ENCODE measurements at places on chromosomes 5 and 9.

DNA sequence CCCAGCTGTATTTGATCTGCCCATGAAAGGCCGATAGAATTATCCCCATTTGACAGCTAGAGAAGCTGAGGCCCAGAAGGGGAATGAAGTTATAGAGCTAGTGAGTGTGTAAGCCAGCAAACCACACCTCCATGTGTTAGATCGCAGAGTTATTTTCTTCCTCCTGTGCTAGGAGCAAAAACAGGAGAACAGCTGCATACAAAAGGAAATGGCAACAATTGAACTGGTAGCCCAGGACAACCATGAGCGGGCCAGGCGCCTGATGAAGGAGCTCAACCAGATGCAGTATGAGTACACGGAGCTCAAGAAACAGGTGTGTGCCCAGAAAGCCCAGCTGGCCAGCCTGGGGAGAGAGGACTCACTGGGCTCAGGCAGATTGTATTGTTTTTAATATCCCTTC, 30.4 kb downstream of the RAB14 start:
- no peak for DNase-seq

DNA sequence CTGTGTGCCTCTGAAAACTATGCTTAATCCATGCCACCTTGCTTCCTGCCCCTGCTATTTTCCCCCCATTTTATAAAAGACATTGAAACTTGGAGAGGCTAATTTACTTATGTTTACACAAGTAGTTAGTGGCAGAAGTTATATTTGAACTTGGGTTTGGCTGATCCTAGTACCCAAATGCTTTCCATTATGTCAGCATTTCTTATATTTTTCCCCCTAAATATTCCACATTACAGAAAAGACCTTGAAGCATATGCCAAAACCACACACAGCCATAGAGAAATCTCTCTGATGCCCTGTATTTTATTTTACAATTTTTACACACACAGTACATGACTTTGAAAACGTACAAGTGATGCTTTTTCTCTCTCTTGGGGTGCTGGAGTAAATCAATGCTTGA, 11.2 kb downstream of the C1QTNF2 start:
- DNase-seq = no peak

- DNase-seq = no peak
Observed at GRCh38 chr9:108041551-108041950, 552.0 kb upstream of the KLF4 start.

- DNase-seq = no peak
Observed at GRCh38 chr5:93164690-93165089, 416.3 kb downstream of the NR2F1-AS1 start.

DNA sequence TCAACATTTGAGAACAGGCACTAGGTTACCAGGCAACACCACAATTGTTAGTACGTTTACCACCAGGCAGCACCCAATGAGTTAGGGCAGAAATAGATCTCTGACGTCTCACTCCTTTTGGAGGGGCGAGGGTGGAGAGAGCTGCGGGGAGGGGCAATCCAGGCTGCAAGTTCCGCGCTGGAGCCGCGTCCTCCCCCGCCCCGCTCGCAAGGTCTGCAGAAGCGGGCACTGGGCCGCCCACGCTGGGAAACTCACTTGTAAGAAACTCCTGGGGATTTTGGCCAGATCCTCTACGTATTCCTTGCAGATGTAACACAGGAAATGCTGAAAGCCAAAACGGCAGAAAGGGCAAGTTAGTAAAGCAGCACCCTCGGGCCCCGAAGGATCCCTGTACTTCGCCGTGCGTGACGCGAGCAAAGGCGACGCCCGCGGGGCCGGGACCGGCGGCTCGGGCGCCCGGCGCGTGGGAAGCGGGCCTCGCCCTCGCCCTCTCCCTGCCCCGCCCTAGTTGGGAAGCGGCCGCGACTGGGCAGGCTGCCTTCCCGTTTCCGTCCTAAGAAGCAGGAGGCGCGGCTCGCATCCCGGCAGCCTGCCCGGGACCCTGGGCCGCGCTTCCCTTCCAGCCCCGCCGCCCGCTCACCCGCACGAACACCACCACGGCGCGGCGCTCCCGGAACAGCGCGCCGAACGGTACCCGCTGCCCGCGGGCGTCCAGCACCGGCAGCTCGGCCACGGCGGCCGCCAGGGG, 493 bp downstream of the PRXL2C start:
- peak; percentile 91 for DNase-seq

DNA sequence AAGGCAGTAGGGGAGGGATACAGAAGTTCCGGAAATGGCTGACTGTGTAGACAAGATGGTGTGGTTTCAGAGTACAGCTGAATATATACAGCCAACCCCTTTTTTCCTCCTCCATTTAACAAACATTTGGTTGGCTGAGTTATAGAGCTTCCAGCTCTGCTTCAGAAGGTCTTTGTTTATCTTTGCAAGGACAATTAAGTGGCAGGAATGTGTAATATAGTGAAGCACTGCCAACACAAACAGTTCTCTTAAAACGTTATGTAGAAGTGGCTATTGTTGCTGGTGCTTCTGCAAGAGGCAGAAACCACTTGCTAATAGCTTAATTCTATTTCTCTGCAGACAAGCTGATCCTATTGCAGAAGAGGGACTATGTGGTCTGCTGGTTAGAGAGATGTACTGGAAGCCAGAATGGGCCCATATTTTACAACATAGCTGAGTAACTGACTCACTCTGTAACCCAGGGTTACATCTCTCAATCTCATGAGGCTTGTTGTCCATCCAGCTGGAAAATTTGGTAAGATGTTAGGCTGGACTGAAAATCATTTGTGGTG, 62.7 kb upstream of the OSMR start:
- no peak for DNase-seq

- DNase-seq = no peak
Observed at GRCh38 chr9:106479679-106480078, 383.3 kb upstream of the ZNF462 start.

DNA sequence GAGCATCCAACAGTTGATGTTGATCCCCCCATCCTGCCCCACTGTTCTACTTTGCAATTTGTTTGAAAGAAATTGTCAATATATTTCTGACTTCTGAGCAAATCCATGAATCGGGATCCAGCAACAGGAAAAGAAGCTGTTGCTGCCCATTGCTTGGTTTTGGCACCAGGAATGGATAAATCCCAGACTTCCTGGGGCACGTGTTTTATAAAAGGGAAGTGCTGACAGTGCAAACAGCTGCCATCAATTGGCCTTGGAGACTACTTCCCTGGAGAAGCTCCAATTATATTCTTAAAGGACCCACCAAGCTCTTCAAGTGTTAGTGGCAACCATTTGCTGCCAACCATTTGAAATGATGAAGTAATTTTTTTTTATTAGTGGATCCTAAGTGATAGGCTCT, 13.7 kb downstream of the STK32A start:
- no peak for DNase-seq

GRCh38 chr5:157269165-157269671, 3.3 kb downstream of the CYFIP2 start:
- no peak for DNase-seq

- no peak for DNase-seq
Observed at GRCh38 chr9:81776834-81777233, 87.5 kb upstream of the TLE1 start.

DNA sequence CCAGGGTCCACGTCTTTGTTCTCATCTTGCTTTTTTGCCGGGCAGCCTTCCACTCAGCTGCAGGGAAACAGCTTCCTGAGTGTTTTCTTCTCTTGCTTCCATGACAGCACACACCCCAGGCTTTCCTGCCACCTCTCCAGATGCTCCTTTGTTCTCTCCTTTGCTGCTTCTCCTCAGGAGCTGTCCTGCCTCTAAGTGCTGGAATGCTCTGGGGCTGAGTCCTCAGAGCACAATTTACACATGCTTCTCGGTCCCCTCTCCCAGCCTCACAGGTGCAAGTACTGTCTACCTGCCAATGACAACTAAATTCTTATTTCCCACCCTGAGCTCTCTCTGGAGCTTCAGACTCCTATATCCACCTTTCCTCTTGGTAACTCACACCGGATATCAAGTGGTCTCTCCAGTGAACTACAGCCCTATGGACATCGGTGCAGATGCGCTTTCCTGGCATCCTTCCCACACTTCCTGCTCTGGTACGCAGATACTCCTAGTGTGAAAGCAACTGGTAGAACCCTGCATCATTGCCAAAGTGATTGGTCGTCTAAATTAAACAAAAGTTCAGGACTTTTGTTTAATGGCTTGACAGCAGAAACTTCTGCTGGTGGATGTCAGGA, 13.4 kb upstream of the ACSL6 start:
- DNase-seq = no peak

DNA sequence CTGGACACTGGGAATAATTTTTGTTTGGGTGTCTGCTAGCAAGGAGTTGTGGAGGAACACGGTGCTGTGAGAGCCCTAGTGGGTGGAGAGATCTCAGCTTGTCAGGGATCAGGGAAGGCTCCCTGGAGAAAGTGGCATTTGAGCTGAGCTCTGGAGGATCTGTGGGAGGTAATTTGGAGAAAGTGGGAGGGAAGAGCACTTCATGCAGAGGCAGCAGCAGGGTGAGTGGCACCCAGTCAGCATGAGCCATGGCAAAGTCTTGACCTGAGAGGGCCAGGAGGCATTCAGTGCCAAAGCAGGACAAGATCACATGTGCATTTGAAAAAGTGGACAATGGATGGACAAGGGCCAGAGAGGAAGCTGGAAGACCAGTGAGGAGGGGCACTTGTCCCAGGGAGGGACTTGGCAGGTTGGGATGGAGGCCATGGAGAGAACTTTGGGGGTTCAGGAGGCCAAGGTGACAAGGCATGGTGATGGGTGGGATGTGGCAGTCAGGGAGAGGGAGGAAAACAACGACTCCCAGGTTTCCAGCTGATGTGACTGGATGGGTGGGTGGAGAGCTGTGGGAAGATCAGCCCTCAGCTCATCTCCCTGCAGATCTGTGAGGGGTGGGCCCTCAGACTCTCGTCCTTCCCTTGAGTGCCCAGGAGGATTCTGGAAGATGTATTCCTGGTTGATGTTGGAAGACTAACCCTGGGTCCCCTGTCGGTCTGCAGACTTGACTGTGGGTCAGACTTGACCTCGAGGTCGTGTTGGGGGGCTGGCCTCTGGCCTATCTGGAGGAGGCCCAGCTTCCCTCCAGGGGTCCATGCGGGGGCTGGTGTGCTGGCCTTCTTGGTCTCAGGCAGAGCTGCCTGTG, 68.9 kb upstream of the PITX1 start:
- peak; percentile 40 for DNase-seq

DNA sequence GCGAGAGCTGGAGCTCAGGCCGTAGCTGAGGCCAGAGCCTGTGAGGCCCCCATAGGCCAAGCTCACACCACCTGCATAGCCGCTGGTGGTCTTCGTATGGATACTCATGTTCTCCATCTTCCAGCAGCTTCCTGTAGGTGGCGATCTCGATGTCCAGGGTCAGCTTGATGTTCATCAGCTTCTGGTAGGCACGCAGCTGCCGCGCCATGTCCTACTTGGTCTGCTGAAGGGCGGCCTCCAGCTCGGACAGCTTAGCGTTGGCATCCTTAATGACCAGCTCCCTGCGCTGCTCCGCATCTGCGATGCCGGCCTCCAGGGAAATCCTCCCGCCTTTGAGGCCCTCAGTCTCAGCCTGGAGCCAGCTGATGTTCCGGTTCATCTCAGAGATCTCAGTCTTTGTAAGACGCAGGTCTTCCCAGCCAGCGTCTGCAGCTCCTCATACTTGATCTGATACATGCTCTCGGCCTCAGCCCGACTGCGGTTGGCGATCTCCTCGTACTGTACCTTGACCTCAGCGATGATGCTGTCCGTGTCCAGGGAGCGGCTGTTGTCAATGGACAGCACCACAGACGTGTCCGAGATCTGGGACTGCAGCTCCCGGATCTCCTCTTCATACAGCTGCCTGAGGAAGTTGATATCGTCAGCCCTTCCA, 172.1 kb downstream of the PPP2R2B start:
- no peak for DNase-seq

GRCh38 chr9:84950879-84951811, 281.6 kb downstream of the NTRK2 start:
- DNase-seq = no peak

DNA sequence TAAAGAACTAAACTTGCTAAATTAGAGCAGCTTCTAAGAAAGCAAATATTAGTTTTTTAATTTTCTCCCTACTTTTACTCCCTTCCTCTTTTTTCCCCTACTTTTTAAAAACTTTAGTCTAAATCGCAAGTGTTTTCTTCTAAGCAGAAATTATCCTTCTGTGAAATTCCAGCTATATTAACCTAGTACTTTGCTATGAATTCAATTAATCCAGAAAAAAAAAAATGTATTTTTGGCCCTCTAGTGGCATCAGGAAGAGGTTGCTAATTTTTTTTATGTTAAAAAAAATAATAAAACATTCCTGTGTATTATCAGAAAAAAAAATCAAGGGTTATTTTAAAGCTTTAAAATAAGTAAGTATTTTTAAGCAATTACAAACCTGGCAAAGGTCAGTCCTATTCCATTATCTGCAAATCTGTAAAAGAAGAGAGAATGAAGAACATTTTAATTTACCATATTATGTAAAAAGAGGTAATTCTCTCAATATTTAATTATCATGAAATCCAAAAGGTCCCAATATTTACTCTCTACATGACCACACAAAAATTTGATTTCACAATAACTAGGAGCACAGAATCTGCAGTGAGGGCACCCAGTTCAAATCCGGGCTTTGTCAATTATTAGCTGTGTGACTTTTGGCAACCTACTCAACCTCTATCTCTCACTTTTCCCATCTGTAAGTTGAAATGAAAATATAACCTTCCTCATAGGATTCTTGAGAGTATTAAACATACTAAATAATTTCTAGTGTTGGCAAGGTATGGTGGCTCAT, 52.0 kb downstream of the CEMIP2 start:
- DNase-seq = no peak

DNA sequence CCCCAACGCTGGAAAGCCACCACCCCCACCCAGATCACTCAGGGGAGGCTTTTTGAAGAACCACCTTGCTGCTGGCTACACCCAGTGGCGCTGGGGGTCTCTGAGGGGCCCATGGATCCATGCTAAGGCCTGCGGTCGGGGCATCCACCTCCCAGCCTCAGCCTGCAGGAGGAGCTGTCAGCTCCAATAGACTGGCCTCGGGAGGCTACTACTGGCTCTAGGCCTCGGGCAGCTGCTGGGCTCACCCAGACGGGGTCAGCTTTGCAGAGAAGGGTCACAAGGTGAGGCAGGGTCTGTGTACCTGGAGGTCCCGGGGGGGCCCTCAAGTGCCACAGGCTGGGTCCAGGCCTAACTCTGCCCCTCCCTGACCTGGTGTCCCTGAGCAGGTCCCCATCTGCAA, 193.7 kb downstream of the OLFM1 start:
- DNase-seq = no peak

- no peak for DNase-seq
Observed at GRCh38 chr9:32456564-32456963, 69.4 kb downstream of the RIGI start.

GRCh38 chr5:78162253-78162862, 132.1 kb downstream of the AP3B1 start:
- no peak for DNase-seq

GRCh38 chr5:174172566-174172965, 127.1 kb downstream of the NSG2 start:
- peak; percentile 34 for DNase-seq

DNA sequence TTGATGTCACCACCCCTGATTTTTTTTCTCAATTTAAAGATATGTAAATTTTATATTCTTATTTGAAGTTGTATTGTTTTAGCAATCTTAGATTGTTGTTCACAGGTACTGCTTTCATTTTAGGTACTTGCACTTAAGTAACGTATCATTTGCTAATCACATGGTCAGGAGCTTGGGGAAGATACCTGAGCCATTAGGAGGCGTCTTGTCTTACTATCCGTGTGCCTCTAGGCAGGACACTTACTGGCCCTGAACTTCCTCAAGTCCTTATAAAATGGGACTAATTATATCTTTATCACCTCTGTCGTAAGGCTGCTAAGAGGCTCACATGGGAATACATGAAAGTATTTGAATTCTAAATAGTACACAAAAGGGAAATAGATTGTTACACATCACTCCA, 18.5 kb downstream of the ZSWIM6 start:
- no peak for DNase-seq

- DNase-seq = no peak
Observed at GRCh38 chr5:115116001-115116400, 53.7 kb downstream of the TRIM36 start.

- DNase-seq = no peak
Observed at GRCh38 chr9:14023285-14023684, 290.7 kb downstream of the NFIB start.

Data from suprapubic skin (tissue), 4 donors.